Gastroesophageal sphincter (tissue), 4 donors: ENCODE measurements at places on chromosomes 4 and X. TPM values are rescaled to one million over a fixed set of nuclear protein-coding genes. Genes with fewer than 3 reads are reported as not detected.

- ATAC-seq: no peak
These were observed at the start of gene MAGEB6 for GRCh38 chrX:26192204-26192603. MAGEB6 (plus strand) TSS chrX:26192440; CDS start chrX:26193847, 1,407 bp downstream.

- no peak for ATAC-seq
These were observed 302.4 kb upstream of the TACR3 start for GRCh38 chr4:104022226-104022625.

GRCh38 chr4:188300385-188300784 lies 161.1 kb downstream of the TRIML1 start:
- no peak for ATAC-seq

DNA sequence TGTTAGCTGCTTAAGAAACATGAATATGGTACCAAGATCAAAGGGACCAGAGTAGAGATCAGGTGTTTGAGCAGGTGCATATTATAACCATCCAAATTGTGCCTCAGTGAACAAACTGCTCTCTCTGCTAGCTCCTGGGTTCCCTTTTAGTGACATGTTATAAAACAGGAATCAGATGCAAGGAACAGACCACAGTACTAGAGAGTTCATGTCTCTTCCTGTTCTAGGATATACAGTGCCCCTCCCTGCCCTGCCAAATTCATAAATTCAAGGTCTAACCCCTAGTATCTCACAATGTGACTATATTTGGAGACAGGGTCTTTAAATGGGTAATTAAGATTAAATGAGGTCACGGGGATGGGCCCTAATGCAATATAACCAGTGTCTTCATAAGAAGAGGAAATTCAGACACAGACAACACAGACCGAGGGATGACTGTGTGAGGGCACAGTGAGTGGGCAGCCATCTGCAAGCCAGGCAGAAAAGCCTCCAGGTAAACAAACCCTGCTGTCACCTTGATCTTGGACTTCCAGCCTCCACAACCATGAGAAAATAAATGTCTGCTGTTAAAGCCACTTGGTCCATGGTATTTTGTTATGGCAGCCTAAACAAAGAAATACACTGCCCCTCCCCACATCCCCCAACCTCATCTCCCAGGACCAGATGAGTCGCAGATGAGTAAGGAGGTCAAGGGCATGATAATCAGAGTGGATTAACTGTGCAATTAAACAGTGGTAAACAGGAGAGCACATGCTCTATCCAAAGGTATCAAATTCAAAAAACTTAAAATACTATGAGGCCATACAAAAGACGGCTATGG lies 82.5 kb downstream of the RBM47 start:
- ATAC-seq: no peak

DNA sequence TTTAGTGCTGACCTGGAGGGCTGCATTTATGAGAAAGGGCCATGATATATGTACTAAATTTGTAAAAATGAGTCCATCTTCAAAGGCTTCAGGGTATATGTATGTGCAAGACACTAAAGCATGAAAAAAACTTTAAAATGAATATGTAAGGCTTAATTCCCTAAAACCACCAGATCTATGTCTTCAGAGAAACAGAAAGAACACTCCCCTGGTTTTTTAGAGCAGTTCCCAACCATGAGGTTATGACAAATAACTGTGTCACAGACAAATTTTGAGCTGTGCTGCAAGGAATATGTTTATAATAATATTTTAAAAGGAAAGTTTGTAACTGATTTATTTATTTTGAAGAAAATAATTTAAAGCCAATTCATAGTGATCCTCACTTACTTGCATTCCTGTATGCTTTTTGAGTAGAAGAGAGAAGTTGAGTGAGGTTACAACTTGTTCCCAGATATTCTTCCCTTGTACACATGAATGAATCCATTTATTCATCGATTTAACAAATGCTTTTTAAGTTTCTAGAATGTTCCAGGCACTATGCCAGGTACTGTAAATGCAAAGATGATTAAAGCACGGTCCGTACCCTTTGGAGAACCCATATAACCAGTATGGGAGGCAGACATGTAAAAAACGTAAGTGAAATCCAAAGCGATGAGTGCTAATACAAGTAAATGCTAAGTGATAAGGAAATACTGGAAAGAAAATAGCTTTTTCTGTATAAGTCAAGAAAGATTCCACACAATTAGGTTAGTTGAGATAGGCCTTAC lies 295.2 kb upstream of the DIAPH2 start:
- no peak for ATAC-seq

- no peak for ATAC-seq
These were observed 509.9 kb upstream of the ZFP42 start for GRCh38 chr4:187485676-187486075.

- no peak for ATAC-seq
These were observed 253.6 kb downstream of the CBLL2 start for GRCh38 chrX:22526339-22526738.

- ATAC-seq: no peak
These were observed 48.3 kb downstream of the TLR10 start for GRCh38 chr4:38734446-38734845.

The TMPRSS11D gene
- 0.27 TPM for total RNA-seq

The DCLK2 gene
- total RNA-seq: 17.1 TPM

- no peak for ATAC-seq
These were observed 37.1 kb upstream of the CCDC149 start for GRCh38 chr4:24949970-24950369.

- no peak for ATAC-seq
These were observed 169.9 kb downstream of the BANK1 start for GRCh38 chr4:101960431-101960830.

The UGT2B10 gene
- not detected for total RNA-seq

The GAGE13 gene
- total RNA-seq: not detected

DNA sequence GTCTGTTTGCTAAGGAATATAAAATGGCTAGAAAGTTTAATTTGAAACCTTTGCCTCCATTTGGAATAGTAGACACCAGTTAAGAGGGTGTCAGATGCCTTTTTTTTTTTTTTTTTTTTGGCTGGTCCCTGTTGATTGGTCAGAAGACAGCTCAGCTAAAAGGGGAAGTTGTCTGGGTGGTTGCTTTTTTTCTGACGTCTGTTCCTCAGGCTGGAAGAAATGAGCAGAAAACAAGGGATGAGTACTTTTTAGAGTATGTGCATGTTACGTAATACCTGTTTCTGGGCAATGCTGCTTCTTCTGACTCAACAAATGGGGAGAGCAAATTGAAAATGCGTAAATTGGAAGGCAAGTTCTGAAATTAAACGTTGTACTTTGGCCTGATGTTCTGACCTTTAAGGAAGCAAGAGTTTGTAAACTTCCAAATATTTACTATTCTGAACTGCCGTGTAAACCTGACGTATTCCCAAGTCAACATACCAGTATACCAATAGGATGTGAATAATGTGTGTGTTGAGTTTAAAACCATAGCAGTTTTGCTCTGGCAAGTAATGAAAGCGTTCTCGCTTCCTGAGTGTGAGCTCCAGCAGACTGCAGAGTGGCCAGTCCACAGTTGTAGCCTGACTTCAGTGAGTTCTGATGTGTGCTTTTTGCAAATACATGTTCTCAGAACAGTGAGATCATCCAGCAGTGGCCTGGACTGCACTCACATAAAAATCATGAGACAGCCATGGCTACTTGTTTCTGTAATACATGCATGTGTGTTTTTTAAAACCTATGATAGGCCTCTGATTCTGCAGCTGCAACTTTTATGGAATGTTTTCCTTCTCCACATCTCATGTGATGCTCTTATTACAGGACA lies 1.7 kb downstream of the SAT1 start:
- peak; percentile 21 for ATAC-seq

- no peak for ATAC-seq
These were observed 94.1 kb upstream of the FRAS1 start for GRCh38 chr4:77963004-77963403.

The GPAT3 gene
- total RNA-seq: 6.6 TPM

The NEUROG2 gene
- not detected for total RNA-seq

The CTPS2 gene
- 20.5 TPM for total RNA-seq

- no peak for ATAC-seq
These were observed 134.0 kb downstream of the COL4A6 start for GRCh38 chrX:108304210-108304609.

The PWWP3B gene
- not detected for total RNA-seq

DNA sequence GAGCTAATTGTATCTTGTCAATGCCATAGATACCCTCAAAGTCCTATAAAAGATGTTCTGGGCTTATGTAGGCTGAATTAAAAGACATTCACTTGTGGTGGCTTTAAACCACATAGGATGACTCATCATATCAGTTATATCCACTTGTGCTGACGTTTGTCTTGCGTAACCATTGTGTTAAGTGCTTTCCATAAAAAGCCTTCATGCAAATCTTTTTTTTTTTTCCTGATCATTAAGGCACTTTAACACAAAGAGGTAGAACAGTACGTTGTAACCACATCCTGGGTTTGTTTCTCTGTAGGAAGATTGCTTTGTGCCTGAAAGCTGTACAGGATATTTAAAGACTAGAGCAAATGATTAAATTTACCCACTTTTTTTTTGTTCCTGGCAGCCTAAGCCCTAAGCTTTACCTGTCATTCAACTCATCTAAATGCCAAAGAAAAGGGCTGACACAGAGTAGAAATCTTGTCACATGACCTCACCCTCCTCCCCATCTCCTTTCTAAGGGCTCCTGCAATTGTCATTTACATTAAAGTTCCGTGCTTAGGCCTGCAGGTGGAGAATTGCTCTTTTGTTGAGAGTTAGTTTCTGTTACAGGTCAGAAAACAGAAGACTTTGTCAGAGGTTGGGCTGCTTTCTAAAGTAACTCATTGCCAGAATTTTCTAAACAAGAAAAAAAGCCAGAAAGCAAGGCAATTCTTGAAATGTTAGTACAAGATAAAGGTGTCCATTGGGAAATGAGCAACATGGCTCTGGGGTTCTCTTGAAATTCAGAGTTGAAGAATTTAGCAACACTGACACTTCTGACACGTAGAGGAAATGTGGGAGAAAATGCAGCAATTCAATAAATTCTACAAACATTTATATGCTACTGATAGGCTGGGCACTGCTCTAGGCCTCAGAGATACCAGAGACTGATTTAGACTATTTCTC lies 555.6 kb downstream of the PPARGC1A start:
- ATAC-seq: peak; percentile 39

The IGFBP7 gene
- total RNA-seq: 478 TPM

GRCh38 chr4:125168531-125168930 lies 146.2 kb upstream of the FAT4 start:
- no peak for ATAC-seq

DNA sequence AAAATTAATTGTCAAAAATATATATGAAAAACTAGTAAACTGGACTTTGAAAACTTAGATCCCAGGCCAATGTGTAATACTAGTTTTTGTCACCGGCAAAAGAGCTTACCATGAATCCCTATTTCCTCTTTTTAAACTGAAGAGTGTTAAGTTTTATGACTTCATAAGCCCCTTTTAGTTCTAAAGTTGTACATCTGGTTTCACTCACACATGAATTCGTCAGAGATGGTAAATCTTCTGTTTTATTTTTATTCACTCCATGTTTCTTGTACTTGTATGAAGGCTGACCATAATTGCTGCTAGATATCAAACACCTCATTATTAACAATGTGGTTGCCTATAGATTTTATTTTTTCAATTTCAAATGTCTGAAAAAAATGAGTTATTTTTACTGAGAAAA lies 827.9 kb downstream of the PCDH7 start:
- no peak for ATAC-seq

DNA sequence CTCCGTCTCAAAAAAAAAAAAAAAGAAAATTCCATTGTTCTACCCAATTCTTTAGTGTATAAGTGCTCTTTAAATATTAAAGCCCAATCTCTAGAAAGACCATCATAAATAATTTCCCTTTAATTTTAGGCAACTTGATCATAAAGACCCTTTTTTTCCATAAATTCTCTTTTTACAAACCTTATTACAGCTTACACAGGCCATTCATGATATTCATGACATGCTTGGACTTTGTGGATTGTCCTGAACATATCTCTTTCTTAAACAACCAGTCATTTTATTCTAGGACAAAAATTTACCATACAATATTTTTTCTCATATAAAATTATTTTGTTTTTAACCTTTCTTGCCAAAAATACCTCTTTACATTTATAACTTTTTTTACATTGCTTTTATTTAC lies 30.5 kb downstream of the TLR8 start:
- ATAC-seq: no peak

DNA sequence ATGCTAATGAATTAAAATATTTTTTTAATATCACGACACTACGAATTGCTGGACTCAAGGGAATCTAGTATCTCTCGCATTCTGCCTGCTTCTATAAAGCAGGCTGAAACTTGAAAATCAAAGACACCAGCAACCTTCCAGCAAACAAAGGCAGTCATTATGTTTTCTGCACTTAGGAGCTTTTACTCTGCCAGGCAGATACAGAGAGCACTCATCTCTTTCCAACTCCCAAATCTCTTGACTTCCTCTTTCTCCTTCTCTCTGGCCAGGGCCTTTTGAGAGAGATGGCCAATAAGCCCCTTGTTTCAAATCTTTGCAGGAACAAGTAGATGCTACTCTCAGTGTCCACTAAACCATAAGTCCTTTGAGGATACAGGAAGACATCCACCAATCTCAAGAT lies 95.2 kb upstream of the KLF3 start:
- no peak for ATAC-seq

DNA sequence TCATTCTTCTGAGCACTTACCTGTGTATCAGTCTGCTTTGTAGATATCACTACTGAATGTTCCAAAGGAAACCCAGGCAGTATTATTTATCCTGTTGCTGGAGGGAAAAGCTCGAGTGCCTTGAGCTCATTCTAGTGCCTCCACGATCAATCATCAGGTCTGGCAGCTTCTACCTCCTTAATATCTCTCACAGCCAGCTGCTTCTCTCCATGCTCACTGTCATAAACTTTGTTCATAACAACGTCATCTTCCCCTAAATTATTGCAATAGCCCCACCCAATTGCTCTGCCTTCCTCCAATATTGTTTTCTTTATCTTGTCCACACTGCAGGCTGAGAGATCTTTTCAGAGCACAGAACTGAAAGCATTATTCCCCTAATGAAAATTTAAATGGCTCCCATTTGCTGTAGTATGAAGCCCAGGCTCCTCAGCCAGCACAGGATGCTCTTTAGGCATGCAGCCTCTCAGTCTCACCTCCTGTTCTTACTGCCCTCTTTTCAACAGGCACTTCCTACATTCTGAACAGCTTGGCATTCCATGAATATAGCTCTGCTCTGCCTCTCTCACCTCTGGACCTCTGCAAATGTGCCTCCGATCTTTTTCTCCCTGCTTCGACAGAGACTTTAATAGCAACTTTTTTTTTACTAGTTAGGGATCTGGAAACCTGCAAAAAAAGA lies 504.2 kb upstream of the IGFBP7 start:
- no peak for ATAC-seq

DNA sequence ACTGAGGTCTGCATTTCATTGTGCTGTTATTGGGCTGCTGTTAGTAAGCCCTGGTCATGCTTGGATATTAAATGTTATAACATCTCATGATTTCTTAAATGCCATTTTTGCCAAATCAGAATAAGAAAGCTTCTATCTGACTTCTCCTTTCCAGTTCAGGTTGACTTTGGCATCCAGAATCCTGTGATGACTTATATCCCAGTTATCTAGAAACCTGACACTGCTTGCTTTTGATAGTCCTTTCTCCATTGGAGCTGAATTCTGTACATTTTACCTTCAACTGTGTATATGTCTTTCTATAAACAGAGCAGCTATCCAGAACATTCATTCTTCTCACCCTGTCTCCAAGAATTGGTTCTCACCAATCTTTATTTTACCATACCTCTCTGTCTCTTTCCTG lies 257.7 kb upstream of the GNPDA2 start:
- no peak for ATAC-seq

The SPARCL1 gene
- total RNA-seq: 1,665 TPM

GRCh38 chr4:168388890-168389289 lies 70.3 kb upstream of the DDX60 start:
- ATAC-seq: no peak

GRCh38 chr4:176123710-176124407 lies 58.2 kb downstream of the WDR17 start:
- peak; percentile 16 for ATAC-seq

The FBXO8 gene
- 39.0 TPM for total RNA-seq

The PPP2R2C gene
- total RNA-seq: 1.1 TPM

GRCh38 chr4:163217505-163217904 lies 50.8 kb upstream of the NAF1 start:
- no peak for ATAC-seq

The MAGEC2 gene
- total RNA-seq: not detected
